ENCODE measurements at places on chromosomes 6 and 20. TPM values are rescaled to one million over a fixed set of nuclear protein-coding genes. Genes with fewer than 3 reads are reported as not detected.

DNA sequence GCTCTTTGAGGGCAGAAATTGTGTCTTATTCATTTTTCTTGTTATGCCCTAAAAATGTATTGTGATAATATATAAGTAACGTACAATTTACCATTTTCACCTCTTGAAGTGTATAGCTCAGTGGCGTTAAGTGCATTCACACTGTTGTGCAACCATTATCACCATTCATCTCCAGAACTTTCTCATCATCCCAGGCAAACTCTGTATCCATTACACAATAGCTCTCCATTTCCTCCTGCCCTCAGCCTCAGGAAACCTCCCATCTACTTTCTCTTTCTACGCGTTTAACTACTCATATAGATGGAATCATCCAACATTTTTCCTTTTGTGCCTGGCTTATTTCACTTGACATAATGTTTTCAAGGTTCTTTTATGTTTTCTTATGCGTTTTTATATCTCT is 184.6 kb downstream of the ESR1 start:
- DNase-seq: no peak

GRCh38 chr6:46078294-46078693 is 51.5 kb upstream of the ENPP4 start:
- DNase-seq: no peak

- no peak for DNase-seq
Observed at GRCh38 chr6:21871831-21872230, 278.3 kb downstream of the SOX4 start.

GRCh38 chr20:62955519-62956386 is 3.2 kb downstream of the SLC17A9 start:
- peak; percentile 58 for DNase-seq

DNA sequence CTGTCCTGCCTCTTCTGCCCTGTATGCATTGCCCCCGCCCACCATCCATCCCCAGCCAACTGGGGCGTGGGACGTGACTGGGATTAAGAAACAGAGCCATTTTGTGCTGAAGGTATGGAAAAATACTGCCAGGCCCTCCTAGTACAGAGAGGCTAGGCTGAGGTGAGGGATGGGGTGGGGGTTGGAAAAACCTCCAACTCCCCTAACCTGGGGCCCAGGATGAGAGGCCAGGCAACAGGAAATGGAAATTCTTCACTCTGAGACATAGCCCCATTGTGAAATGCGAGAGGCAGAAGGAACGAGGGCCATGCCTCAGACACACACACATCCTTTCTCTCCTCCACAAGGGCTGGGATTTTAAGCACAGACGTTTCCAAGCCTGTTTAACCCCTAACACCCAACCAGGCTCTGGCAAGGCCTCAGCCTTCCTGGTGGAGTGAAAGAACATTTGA is 19.9 kb downstream of the KCNK5 start:
- DNase-seq: no peak

- DNase-seq: no peak
Observed at GRCh38 chr6:38588631-38589366, 50.9 kb downstream of the BTBD9 start.

DNA sequence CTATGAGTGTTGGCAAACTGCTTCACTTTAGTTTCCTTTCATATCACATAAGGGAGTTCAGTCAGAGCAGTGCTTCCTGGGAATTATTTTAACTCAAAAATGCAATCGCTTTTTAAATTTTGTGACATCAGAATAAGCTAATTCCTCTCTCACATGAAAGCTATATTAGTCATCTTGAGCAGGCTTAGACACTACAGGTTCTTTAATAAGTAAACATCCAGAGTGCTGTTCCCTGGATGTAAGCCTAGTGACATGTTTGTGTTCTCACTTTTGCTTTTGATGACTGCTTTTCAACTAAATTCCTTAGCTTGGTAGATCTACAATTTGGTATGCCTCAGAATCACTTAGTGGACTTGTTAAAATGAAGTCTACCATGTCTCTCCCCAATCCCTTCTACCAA is 252.7 kb upstream of the POU3F2 start:
- no peak for DNase-seq

GRCh38 chr6:157152556-157152955 is 170.8 kb downstream of the TMEM242 start:
- no peak for DNase-seq

- DNase-seq: no peak
Observed at GRCh38 chr6:23106951-23107350, 537.6 kb downstream of the HDGFL1 start.

DNA sequence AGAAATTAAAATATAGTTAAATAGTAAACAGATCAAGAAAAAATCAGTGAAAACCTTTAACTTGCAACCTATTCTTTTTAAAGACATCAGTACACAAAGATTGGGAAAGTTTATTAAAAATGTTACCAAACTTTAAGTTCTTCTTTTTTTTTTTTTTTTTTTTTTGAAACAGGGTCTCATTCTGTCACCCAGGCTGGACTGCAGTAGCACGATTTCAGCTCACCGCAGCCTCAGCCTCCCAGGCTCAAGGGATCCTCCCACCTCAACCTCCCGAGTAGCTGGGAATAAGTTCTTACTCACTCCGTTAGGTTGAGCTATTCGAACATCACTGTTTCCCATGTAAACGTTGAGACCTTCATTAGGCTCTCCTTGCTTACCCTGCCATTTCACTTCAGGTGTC is 5.6 kb downstream of the MAP3K5 start:
- no peak for DNase-seq

- no peak for DNase-seq
Observed at GRCh38 chr6:148771896-148772554, 25.2 kb downstream of the UST start.

DNA sequence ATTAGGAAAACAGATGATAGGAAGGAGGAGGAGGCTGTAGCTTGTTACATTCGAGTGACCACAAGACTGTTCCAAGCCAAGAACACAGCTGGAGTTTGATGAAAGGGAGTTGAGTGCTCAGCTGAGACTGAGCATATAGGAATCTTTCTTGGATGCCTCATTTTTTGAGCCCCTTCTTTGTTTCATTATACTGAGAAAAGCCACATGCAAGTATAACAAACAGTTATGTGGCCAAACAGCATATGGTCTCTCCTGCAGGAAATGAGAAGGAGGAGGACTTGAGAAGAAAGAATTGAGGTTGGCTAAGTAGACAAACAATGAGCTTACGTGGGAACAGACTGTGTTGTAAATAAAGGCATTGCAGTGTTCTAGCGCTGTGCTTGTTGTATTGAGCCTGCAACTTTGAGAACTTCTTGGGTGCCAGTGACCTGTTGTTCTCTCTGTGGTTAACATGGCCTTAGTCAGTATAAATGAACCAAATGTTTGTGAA is 78.3 kb downstream of the AKAP7 start:
- no peak for DNase-seq

DNA sequence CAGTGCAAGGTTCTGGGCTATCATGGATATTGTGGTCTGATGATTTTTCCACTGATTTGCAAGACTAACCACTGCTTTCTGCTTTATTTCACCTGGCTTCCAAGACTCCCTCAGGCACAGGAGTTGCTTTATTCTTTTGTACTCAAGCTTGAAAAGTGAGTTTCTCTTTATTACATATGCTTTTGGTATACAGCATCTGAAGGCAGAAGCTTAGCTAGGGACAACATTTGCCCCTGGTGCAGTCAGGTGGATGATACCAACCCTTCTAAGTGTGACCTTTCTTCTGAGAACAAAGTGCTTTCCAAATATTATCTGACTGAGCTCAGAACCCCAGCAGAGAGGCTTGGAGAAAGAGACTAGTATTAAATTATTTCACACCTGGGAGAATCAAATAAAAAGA is 94.0 kb upstream of the PHACTR1 start:
- DNase-seq: no peak

- peak; percentile 68 for DNase-seq
Observed at GRCh38 chr6:150167479-150167873, 24.6 kb downstream of the PPP1R14C start.

DNA sequence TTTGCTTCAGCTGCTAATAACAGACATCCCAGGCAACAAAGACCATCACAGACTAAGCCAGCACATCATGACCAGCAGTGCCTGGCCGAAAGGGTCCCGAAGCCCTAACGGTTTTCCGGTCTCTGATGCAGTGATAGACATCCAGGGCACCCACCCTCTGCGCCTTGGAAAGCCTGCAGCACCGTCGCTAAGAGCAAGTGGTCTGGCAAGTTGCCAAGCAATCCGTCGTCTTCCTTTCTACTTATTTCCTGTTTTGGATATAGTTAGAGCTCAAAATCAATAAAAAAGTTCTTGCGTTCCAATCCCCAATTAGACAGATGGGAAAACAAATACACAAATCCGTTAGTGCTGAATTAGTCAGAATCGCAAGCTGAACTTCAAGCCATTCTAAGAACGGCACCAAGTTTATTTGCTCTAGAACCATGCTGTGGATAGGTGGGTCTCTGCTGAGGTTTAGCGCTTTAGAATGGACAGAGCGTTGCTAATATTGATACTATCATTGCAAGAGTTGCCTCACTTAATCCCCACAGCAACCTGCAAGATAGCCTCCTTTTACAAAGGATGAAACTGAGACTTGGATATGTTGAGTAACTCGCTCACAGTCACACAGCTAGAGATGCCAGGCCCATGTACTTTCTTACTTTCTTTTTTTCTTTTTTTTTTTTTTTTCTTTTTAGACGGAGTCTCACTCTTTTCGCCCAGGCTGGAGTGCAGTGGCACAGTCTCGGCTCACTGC is 163.3 kb upstream of the SNX9 start:
- DNase-seq: no peak

GRCh38 chr20:23998844-23999243 is 10.3 kb upstream of the GGTLC1 start:
- no peak for DNase-seq

- no peak for DNase-seq
Observed at GRCh38 chr6:108501559-108501958, 59.2 kb upstream of the FOXO3 start.

DNA sequence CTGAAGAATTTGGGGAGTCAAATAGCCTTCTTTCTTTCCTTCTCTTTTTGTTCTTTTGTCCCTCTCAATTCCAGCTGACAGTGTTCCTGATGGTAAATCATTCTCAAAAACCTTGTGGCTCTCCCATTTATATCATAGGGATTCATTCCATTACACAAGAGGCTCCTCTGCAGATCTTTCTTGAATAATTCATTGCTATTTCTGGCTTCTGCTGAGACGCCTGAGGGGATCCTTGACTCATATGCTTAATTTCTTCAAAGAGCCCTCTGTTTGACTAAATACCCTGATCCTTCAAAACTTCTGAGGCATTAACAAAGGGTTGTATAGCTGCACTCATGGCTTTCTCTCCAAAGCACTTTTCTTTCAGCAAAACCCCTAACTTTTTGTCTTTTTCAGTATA is 289.3 kb downstream of the FARS2 start:
- DNase-seq: no peak

GRCh38 chr6:169994739-169995138 is 243.3 kb downstream of the ERMARD start:
- no peak for DNase-seq

DNA sequence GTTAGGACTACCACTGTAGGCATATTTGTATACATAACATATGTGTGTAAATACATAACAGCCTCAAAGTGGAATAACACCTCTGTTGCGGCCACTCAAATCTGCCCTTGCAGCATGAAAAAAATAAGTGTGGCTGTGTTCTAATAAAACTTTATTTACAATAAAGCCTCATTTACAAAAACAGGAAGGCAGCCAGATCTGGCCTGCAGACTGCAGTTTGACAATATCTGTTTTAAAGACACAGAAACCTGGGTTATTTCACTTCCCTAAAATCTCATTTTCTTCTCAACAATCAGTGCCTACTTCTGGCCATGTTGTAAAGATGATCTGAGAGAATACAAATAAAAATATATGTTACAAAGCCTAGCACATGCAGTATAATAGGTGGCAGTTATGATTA is 53.9 kb upstream of the SCML4 start:
- no peak for DNase-seq

DNA sequence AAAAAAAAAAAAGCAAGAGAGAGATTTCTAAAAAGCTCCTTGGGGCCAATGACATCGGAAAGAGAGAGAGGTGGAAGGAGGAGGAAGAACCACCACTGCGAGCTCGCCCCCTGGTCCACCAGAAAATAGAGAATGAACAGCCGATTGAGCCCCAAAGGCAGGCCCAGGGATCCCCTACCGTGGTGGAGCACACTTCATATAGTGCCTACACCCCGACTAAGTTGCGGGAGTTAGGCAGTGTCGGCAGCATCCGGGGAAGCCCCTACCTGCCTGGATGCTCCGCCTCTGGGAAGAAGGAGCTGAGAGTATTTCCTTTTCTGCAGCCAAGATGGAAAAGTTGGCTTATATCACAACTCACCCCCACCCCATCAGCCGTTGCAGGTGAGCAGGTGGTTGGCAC is 38.6 kb upstream of the HSF2 start:
- no peak for DNase-seq

- DNase-seq: no peak
Observed at GRCh38 chr20:59289994-59290393, 10.4 kb upstream of the EDN3 start.

DNA sequence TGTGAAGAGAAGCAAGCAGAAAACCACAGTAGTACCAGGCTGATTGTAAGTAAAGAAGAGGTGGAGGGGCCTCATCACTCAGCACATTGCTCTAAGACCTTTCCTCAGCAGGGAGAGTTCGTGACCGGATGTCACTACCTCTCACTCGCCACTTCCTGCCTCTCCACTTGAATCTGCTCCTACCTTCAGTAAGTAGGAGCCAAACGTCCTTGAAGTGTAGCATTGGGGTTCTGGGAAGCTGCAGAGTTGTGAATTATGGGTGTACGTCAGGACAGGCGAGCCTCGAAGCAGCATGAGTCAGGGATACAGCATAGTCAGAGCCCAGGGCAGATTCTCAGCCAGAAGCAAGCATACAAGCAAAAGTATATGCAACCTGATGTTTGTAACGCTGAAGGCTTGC is 224.9 kb downstream of the PHACTR1 start:
- no peak for DNase-seq

DNA sequence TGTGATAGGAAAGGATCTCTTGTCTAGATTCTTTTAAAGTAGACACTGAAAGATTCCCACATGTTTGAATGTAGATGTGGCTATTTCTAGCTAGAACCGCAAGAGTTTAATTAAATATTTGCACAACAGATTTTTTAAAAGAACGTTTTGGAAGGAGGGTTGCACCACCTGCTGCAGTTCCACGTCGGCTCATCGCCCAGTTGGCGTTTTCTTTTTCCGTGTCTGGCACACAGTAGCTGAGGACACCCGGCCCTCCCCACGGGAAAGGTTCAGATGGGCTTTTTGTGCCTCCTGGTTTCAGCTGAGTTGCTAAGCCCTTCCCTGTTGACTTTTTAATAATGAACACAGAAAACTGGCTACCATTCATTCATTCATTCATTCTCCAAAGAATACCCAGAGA is 41.8 kb upstream of the DOK5 start:
- no peak for DNase-seq

- DNase-seq: no peak
Observed at GRCh38 chr6:20266851-20267608, 54.8 kb upstream of the MBOAT1 start.

The GJA1 gene
- 336 TPM for total RNA-seq

The TRAPPC3L gene
- total RNA-seq: 0.19 TPM

The SYCP2L gene
- total RNA-seq: 0.49 TPM

The ZSCAN16 gene
- total RNA-seq: 1.7 TPM

The NUP43 gene
- 27.7 TPM for total RNA-seq

The HMGCLL1 gene
- total RNA-seq: 1.1 TPM

The ANKRD66 gene
- not detected for total RNA-seq

The COL19A1 gene
- 1.7 TPM for total RNA-seq

The TTBK1 gene
- 0.37 TPM for total RNA-seq

The TPD52L1 gene
- total RNA-seq: 74.2 TPM

Data from heart left ventricle (tissue), 16 donors.